Stimulated activated CD4-positive, alpha-beta T cell treated with anti-CD3 and anti-CD28 coated beads, TNF-alpha, amount 100 ng/mL, for 1 hour (primary cell): ENCODE measurements at places on chromosomes 13 and 19.

DNA sequence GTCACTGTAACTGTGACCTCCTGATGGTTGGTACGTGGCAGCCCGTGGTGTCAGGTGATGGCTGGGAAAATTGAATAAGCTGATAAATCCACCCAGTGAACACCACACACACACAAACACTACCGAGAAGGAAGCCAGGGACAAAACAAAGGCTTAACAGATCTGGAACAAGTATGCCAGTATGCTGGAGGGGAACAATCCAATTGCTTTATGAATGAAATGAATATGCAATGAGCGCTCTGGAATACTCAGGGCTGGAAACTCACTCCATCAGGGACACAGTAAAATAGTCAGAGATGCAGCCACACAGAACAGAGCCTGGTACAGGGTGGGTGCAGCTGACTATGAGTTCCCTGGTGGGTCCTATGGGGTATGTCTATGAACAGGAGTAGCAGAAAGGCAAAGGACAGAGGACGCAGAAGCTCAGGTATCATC, 16.7 kb downstream of the TMTC4 start:
- no peak for DNase-seq

DNA sequence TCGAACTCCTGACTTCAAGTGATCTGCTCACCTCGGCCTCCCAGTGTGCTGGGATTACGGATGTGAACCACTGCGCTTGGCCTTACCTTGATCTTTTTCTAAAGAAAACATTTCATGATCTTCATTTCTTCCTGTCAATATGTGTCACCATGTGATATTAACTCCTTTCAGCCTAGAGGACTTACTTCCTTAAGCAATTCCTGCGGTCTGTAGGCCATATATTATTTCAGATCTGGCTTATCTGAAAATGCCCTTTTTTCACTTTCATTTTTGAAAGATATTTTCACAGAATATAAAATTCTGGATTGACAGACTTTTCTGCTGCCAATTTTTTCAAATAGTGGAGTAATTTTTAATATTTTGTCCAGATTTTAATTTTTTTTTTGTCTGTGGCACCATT, 2.0 kb upstream of the GPR32 start:
- DNase-seq, result no peak

GRCh38 chr19:48975947-48976847, 11.1 kb downstream of the FTL start:
- DNase-seq, result no peak

DNA sequence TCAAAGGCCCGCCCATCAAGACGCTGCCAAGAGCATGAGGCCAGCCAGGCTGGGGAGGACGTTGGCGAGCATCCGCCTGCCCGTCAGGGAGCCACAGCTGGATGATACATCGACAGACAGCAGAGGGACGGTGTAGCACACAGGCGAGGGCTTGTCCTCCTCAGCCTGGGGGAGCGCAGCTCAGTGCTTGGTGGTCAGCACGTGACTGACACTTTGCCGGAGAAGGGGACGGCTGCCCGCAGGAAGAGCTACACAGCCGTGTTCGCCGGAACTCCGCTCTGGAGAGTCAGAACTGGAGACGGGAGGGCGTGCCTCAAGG, 34.1 kb downstream of the CSNK1G2 start:
- DNase-seq, result no peak

DNA sequence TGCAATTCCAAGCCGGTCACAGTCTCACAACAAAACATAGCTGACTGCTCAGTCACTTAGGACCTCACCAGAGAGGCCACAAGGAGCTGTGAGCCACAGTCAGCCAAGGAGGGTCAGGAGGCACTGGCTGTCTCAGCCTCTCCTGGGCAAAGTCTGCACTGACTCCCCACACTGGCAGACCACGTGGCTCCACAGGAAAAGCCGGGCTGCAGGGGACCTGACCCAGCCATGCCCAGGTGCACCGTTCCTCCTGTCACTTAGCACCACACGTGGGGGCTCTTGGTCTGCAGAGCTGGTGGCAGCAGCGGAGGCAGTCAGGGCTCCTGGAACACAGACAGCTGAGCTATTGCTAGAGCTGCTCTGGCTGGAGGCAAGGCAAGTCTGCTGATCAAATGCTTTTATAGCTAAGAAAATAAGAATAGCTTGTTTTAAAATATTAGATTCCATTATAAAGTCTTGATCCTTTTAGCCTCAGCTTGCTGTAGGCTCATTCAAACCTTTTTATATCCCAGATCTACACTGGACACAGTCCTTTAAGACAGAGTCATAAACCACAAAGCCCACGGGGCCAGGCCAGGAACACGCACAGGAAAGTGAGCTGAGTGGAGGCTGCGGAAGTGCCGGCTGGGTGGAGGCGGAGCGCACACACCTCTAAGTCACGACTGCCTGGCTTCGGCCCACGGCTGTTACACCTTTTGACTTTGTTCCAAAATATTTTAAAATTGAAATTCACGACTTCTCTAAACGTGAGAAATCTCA, 744.1 kb downstream of the UQCRFS1 start:
- no peak for DNase-seq

DNA sequence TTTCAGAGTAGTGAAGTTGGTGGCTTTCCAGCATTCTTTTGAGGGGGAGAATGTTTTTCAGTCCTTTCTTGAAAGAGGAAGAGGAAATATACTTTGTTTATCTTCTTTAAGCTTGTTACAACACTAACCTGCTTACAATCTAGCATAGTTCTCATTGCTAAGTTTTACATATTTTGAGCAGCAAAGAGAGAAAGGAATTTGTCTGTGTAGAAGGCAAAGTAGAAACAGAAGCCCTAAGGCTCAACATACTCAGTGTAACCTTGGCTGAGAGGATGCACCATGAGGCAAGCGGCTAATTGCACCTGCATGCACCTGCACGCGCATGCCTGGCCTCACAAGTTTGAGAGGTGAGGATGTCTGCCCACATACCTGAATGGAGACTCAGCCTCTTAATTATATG, 2.2 kb downstream of the FRY start:
- DNase-seq, result no peak

DNA sequence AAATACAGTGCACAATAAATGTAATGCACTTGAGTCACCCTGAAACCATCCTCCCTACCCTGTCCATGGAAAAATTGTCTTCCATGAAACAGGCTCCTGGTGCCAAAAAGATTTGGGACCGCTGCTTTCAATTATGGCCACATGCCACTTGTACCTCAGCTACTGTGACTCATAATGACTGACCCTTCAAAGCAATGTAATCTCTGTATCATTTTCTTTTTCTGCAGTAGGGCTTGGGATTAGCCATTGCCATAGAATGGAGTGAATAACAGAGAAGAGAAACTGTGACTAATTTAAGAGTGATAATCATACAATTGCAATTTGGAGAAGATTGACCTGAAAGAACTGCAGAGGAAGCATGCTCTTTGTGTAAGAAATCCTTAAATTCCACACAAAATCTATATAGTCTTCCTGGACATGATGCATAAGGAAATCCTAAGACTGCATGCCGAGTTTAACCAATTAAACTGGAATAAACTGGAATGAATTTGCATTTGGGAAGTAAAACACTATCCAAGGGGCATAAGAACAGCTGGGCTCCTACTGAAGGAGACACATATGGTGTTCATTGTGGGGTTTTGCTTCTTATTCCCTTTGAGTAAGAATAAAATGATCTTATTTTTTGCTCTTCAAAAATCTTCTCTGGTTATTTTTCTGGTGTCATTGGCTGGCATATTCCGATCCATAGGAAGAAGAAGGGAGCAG, 59.5 kb upstream of the SLC7A1 start:
- no peak for DNase-seq
